ENCODE measurements at places on chromosomes 2 and 18.

- DNase-seq = no peak
Observed at GRCh38 chr2:9815844-9816279, 27.4 kb upstream of the TAF1B start.

GRCh38 chr18:58175122-58175785 is 131.2 kb downstream of the NEDD4L start:
- DNase-seq = no peak

- no peak for DNase-seq
Observed at GRCh38 chr18:43855376-43855775, 578.1 kb upstream of the SYT4 start.

DNA sequence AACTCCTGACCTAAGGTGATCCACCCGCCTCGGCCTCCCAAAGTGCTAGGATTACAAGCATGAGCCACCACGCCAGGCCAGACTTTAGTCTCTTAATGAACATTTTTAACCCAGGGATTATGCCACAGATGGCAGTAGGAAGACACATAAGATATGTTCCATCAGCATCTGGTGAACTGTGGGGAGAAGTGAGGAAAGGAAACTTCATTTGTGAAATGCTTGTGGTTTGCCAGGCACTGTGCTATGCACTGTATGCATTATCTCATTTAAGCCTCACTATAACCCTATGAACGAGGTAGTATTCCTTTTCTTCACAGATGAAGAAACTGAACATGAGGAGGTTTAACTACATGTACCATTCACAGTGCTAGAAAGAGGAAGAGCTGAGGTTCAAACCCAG is 29.3 kb downstream of the PTRHD1 start:
- no peak for DNase-seq

GRCh38 chr18:78986018-78986481 is 6.4 kb downstream of the SALL3 start:
- no peak for DNase-seq

DNA sequence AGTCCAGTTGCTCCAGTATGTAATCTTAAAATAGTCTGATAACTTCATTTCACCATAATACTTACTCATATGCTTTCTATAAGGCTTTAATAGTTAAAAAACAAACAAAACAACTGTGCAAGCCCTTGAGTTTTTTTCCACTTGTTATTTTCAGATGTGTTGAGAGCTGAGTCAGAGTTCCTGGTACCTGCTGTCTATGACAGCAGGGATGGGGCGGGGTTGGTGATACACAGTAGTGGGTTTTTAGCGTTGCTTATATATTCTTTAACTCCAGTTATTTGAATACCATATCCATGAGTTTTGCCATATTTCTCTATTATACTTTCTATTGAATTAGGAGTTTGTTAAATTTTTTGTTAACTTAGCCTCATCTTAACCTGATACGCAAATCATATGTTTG is 5.0 kb downstream of the NAPG start:
- no peak for DNase-seq

DNA sequence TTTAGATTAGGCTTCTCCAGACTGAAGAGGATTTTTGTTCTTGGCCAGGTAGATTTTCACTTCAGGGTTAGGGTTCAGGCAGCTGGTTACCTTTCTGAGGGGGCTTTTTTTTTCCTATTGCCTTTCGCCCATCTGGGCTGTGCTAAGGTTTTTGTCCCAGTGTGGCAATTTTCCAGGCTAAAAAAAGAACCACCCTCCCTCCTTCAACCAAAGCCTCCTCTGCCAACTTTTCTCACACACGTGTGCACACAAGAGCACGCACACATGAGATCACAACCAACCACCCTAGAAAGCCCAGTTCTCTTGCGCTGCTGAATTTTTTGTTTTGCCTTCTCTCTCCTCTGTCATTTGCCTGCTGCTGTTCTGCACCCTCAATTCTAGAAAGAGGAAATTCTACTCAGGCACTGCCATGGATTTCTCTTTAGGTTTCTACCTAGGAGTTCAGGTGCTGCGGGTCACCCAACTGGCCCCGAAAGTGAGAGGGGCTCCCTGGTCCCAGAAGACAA is 8.5 kb upstream of the CXCR4 start:
- DNase-seq = no peak

DNA sequence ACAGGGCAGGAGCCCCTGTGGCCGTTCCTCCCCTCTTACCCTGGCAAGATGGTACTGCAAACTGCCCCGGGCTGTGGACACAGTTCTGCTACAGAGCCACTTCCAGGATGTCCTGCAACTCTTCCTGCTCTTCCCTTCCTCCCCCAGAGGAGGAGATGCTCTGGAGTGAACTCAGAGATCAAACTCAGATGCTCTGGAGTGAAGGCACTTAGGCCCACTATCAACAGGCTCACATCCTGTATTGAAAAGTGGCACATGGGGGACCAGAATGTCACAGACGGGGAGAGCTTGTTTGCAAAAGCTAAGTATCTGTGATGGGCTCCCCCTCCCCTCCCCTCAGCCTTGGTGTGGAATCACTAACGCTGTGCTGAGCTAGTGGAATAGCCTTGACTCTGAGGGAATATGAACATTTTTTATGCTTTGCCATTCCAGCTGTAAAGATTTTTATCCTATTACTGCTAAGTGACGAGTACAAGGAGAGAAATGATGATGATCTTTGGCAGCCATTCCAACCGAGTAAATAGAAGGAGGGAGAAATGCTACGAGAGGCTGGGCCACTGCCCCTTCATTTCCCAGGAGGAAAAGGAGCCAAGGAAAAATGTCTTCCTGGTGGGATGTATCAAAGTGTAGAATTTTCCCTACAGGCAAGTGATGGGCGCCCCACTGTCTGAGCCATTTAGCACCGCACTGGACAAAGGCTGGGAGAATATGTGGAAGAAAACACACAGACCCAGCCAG is 152.6 kb downstream of the GALNT14 start:
- DNase-seq = no peak

- no peak for DNase-seq
Observed at GRCh38 chr2:165868211-165868610, 74.2 kb upstream of the GALNT3 start.

GRCh38 chr2:210269148-210269547 is 43.9 kb upstream of the ACADL start:
- no peak for DNase-seq

DNA sequence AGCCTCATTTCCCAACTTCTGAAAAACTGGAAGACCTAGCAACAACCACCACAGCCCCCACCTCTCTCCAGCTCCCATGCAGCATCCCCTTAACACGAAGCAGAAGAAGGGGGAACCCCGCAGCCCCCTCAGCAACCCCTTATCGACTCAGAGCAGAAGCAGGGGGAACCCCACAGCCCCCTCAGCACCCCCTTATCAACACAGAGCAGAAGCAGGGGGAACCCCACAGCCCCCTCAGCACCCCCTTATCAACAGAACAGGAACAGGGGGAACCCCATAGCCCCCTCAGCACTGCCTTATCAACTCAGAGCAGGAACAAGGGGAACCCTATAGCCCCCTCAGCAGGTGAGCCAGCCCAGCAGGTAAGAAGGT is 6.7 kb downstream of the SLC66A2 start:
- DNase-seq = no peak

DNA sequence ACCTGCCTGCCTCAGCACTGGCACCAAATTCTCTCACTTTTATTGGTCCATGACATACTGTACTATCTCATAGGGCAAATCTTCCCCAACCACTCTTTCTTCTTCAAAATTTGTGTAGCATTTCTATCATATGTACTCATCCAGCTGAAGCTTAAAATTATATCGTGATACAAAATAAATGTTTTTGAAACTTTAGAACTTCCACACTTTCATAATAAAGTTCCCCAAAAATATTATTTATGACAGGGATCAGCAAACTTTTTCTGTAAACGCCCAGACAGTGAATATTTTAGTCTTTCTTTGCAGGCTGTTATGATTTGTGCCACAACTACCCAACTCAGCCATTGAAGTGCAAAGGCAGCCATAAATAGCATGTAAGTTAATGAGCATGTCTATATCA is 76.2 kb upstream of the POU3F3 start:
- no peak for DNase-seq

- no peak for DNase-seq
Observed at GRCh38 chr18:7512348-7512747, 54.8 kb upstream of the PTPRM start.

DNA sequence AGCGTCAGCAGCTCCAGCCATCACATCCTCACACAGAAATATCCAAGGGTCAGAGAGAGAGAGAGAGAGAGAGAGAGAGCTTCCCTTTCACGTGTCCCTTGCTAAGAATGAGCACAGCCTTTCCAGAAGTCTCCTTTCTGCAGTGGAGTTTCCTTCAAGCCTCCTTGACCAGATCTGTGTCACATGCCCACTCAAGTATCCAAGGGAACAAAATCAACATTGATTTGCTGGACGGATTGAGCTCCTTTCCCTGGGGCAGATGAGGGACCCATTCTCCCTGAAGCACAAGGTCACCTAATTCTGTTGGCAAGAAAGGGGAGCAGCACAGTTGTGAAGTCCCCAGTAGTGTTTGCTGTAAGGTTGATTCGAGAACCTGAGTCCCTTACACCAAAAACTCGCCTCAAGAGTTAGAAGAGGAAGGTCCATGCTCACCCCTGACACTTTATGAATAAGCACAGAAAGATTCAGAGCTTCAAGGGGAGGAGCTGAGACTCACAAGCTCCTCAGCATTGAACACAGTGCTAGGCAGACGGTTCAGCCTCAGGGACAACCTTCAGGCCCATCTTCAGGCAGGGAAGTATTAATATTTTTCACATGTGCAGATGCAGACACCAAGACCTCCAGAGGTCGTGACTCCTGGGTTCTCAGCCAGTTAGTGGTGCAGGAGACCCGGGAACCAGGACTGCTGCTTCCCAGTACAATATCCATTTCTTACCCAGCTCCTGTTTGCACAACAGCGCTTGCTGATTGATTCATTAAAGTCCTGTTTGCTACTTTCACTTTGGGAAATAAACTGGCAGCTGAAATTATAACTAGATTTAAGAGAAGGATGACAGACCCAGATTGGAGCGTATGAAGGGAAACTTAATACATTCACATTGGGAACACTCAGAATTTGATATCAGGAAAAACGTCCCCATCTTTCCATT is 38.2 kb upstream of the MARCO start:
- DNase-seq = no peak

DNA sequence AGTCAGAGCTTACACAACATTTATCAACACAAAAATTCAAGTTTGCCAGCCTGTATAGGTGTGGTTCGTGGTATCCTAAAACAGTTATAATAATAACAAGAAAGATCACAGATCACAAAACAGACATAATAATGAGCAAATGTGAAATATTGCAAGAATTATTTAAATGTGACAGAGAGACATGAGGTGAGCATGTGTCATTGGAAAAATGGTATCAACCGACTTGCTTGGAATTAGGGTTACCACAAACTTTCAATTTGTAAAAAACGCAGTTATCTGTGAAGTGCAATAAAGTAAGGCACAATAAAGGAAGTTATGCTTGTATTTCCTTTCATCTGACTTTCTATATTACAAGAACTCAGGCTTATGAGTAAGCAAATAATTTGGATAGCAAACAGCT is 116.8 kb downstream of the IKZF2 start:
- DNase-seq = no peak

DNA sequence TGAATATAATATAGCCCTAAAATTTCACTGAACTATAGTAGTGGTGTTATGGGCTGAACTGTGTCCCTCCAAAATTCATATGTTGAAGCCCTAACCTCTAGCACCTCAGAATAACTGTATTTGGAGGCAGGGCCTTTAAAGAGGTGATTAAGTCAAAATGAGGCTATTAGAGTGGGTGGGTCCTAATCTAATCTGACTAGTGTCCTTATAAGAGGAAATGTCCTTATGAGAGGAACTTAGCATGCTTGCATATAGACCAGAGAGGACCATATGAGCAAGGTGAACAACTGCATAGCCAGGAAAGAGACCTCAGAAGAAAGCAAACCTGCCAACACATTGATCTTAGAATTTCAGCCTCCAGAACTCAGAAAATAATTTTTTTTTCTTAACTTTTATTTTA is 238.4 kb downstream of the ZEB2 start:
- DNase-seq = no peak

DNA sequence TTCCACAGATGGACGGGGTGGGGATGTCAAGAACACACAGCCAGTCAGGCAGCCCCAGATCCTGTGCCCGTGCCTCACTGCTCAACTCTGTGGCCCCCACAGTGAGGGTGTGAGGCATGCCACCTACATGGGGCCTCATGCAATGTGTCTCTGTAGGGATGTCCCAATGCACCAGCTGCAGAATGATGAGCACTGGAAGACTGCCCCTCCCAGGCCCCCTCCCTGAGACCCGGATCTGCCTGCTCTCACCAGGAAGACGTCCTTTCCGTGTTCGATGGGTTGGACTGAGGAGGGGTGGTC is 124.2 kb downstream of the TWIST2 start:
- DNase-seq = no peak

- DNase-seq = no peak
Observed at GRCh38 chr2:53475766-53476165, 291.8 kb upstream of the CHAC2 start.

DNA sequence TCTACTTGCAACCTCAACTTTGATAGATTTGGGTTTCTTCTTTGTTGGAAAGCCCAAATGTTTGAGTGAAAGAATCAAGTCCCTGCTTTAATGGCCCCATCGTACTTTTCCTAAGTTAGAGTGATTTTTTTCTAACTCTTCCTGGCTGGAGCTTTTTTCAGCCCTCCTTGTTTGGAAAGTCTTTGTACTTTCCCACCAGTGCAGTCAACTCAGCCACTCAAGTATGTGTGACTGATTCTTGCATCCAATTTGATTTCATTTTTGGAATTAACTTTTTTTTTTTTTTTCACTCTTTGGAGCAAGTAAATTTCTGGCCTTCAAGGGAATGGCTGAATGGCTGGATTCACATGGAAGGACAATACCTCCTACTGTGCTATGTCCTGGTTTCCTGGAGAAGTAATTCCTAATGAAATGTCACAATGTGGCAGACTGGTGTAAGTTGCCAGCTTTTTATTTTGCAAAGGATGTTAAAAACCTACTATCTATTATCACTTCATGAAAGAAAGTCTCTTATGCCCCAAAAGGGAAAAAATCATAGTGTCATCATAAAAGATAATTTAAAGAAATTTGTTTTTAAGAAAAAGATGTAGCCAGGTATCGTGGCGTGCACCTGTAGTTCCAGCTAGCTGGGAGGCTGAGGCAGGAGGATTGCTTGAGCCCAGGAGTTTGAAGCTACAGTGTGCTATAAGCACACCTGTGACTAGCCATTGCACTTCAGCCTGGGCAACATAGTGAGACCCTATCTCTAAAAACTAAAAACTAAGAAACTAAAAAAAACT is 76.0 kb upstream of the ZFP36L2 start:
- DNase-seq = no peak

- DNase-seq = no peak
Observed at GRCh38 chr2:165594935-165595255, 125.4 kb downstream of the CSRNP3 start.

DNA sequence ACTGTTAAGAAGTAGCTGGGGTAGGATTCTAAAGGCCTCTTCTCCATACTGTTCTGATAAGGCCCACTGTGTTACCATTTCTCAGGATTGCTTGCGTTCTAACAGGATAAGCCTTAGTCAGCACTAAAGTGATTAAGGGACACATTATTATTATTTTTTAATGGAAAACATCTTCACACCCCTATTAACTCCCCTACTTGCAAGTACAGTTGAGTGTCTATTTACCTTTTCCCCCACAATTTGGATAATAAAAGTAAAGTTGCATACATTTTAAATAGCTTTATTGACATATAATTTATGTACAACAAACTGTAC is 9.0 kb downstream of the REL start:
- DNase-seq = no peak

All from stimulated activated CD8-positive, alpha-beta memory T cell treated with anti-CD3 and anti-CD28 coated beads, Interleukin-4, amount 100 ng/mL, for 4 hours (primary cell).